HTR-8/SVneo (cell line): ENCODE measurements at places on chromosomes 2 and 18.

DNA sequence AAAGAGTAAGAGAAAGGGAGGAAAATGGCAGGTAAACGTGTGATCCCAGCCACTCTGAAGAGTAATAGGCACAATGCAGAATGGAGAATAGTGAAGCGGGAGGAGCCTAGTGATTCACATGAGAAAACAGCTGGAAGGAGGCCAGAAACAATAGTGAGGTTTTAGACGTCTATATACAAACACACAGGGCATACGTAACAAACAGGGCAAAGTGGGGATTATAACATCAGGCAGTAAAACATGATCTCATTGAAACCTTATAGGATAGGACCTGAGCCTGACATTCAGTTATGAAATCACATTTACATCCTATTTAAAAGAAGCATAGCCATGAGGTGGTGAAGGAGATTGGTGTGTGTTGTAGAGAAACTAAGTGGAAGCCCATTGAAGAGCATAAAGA, 33.0 kb upstream of the GATA6 start:
- no peak for DNase-seq

DNA sequence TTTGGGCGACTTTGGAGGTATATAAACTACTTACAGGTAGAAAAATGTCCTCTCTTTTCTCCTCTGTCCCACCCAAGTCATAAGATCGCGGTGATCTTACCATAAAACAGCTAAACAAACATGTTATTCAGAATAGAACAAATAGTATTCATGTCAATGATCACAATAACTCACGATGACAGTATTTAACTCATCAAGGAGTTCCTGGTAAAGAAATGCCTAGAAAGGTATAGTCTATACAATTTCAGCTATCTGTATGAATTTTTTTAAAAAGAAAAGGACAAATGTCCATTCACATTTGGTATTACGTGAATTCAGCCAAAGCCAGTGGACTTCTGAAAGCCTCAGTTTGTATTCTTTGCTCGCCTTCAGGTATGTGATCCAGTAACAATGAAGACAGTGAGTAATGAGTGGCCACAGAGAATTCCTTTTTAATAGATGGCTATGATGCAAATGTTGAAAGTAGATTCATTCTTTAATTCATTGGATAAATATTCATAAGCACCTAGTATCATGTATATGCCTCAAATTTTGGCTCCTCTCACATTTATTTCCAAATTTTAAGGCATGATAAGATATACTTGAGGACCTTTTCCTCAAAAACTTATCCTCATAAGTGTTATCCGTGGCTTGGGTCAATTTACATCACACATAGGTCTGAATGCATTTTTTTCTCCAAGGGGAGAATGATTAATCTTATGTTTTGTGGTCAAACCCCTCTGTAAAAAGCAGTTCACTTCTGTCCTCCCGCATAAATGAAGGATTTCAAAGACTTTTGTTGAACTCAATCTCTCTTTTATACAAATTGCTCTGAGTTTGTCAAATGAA, 20.3 kb downstream of the ABCB11 start:
- no peak for DNase-seq

- DNase-seq, result no peak
These were observed 91.9 kb upstream of the STK17B start for GRCh38 chr2:196263181-196263747.

DNA sequence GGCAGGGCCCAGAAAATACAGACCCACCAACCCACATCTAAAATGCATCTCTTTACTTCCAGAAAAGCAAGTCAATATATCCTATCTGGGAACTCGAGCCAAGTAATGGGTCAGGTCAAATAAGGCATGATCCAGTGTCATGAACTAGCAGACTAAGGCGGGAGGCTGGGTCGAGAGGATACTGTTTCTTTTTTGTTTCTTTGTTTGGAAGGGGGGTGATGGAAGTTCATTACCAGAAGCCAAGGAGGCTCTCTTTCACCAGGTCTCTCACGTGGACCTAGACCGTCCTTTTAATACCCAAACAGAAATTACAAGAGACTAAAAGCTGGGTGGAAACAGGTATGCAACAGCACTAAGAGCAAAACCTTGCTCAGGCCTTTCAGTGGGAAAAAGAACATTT, 108.3 kb downstream of the HDAC4 start:
- no peak for DNase-seq

DNA sequence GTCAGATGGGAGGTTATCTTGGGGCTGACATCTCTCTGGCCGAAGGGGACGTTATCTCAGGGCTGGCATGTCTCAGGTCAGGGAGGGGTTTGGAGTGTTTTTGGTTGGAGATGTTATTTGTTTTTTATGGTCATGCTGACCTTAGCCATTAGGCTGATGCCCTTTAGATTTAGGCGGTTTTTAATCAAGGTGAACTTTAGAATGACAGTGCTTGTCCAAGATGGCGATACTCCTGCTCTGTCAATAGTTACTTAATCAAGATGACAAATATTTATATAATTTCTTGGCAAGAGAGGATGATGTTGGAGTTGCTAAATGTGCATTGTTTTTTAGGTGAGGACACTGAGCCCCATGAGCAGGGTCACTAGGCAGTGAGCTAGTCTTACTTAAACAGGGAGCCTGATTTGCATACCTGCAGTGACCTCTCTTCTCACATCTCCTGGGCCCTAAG, 34.5 kb downstream of the MERTK start:
- DNase-seq, result no peak

GRCh38 chr2:229380101-229380625, 109.1 kb upstream of the PID1 start:
- DNase-seq, result no peak

GRCh38 chr2:29351916-29352591, 236.8 kb downstream of the CLIP4 start:
- DNase-seq, result no peak

DNA sequence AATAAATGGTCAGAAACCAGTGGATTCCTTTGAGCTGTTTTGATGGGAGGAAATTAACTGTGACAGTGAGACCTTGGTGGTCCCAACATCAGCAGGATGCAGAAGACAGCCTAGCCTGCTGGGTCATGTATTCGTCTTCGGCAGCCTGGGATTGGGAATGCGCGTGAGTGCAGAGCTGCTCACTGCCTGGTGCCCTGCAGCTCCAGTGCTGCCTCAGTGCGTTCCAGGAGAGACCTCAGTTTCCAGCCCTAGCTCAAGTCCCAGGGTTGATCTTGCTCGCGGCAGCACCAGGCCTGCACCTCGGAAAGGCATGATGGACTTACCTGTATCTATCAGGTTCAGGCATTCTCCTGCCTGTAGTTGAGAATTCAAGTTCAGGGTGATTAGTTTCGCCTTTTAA, 203.9 kb downstream of the SH3RF3 start:
- DNase-seq, result no peak

GRCh38 chr2:111117598-111118480, 2.9 kb upstream of the BCL2L11 start:
- DNase-seq, result peak; percentile 32
